ENCODE measurements at places on chromosomes 4 and X. TPM values are rescaled to one million over a fixed set of nuclear protein-coding genes. Genes with fewer than 3 reads are reported as not detected.
A peak's percentile ranks its signal among the peaks of the same experiment; 100 is the strongest.

DNA sequence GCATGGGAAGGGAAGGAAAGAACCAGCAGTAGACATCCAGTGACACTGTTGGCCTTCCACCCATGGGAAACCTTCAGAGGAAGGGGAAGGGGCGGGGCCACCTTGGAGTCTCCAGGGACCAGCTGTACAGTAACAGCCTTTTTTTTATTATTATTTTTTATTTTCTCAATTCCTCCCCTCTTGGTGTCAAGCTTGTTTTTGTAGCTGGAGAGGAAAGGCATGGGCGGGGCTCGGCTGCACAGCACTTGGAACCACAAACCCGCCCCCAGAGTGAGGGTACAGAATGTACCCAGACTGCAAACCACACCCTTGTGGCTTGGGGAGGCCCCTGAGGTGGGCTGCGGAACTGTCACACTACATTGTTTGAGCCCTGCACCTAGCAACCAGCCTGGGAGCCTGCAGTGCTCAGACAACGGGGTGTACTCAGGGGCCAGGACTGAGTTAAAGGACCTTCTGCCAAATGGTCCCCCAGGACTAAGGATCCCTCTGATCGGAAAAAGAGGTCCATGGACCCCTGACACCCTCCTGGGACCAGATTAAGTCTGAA is 45.7 kb downstream of the PRPS1 start:
- peak; percentile 95 for DNase-seq

MUC7 gene
- not detected for total RNA-seq

DNA sequence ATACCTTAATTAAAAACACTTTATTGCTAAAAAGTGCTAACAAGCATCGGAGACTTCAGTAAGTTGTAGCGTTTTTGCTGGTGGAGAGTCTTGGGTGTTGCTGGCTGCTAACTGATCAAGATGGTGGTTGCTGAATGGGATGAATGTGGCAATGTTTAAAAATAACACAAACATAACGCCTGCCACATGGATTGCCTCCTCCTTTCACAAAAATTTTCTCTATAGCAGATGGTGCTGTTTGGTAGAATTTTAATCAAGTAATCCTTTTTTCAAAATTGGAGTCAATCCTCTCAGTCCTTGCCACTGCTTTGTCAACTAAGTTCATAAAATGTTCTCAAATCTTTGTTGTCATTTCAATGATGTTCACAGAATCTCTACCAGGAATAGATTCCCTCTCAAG is 466.8 kb upstream of the TECRL start:
- DNase-seq = no peak

DNA sequence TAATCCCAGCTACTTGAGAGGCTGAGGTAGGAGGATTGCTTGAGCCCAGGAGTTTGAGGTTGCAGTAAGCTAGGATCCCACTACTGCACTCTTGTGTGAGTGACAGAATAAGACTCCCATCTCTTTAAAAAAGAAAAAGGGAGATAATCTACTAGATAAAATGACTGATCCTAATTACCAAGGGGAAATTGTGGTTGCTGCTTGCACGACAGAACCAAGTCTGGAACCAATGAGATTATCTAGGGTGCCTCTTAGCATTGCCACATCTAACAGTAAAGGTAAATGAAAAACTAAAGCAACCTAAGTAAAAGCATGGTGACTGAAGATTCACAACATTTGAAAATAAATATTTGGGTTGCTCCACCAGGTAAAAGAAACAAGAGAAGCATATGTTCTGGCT is 185.1 kb downstream of the PDHA2 start:
- no peak for DNase-seq

- DNase-seq = no peak
These were observed 43.2 kb downstream of the CDKL5 start for GRCh38 chrX:18468599-18468998.
